Hippocampal formation (tissue), 2 donors: ENCODE measurements at places on chromosomes 13 and 19.

- DNase-seq = no peak
Observed at GRCh38 chr19:7561325-7561724, 25.8 kb downstream of the PNPLA6 start.

DNA sequence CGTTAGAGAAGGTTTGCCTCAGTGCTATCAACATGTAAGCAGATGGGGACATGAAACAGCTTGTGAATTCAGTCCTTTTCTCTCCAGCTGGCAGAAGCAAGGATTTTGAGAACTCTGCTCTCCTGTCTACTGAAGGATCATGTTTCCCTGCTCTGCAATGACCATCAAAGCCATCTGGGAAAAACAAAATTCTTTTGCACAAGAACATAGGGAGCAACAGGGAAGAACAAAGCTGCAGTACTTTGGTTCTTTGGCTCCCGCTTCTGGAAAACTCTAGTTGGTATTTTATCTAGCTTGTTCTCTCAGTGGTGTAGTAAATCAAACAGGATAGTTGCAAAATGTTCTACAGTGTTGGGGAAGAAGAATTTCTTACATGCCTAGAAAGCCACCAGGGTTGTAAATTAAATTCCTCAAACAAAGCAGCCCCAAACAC lies 270.4 kb downstream of the ENOX1 start:
- no peak for DNase-seq

DNA sequence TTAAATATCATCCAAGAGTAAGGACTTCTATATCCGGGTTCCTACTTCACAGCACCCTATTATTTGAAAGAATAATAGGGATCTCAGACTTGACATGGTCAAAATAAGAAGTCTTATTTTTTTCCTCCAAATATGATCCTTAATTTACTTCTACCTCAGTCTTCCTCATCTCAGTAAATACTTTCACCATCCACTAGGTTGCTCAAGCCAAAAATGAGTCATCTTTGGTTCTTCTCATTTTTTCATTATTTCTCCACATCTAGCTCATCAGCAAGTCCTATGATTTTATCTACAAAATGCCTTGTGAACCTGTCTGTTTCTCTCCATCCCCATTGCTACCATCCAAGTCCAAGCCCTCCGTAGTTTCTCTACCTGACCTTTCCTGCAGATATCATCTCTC lies 121.9 kb upstream of the GJB6 start:
- DNase-seq = no peak

GRCh38 chr19:51688671-51689571 lies 4.2 kb upstream of the SPACA6 start:
- peak; percentile 97 for DNase-seq

DNA sequence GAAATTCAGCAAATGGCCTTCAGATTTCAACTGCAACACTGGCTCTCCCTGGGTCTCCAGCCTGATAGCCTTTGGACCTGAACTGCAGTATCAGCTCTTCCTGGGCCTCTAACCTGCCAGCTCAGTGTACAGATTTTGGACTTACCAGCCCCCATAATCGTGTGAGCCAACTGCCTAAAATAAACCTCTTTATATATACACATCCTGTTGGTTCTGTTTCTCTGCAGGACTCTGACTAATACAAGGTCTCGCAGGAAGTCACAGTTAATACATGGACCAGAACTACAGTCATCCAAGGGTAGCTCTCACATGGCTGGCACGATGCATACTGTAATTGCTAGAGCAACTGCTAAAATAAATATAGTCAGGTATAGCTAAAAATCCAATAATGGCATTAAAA lies 85.1 kb downstream of the KATNAL1 start:
- DNase-seq = no peak

DNA sequence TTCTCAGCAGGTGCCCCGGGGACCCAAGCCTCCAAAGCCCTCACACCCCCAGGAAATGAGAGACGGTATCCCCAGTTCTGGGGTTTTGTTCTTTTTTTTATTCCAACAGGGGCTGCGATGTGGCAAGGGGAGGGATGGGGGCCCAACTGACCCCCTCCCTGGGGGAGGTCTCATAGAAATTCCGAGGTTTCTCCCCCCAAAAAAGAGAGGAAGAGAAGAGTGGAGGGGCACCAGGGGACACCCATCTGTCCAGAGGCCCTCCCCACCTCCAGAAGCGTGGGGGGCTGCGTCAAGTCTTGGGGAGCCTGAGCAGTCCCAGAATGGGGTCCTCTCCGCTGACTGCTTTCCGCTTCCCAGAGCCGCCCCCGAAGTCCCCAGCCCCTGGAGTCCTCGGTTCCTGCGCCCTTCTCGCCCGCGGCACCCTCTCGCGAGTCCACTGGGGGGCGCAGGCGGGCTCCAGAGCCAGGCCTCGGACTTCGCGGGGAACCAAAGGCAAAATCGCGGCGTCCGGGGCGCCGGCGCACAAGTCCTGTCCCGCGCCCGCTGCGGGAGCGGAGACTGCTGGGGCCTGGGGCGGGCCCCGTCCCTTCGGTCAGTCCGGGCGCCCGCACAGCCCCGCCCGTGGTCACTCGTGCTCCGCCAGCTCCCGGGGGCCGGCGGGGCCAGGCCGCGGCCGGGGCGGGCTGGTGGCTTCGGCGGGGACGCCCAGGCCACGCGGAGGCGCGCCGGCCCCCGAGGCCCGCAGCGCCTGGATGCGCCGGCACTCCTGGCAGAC lies 4.4 kb upstream of the ATP1A3 start:
- no peak for DNase-seq

DNA sequence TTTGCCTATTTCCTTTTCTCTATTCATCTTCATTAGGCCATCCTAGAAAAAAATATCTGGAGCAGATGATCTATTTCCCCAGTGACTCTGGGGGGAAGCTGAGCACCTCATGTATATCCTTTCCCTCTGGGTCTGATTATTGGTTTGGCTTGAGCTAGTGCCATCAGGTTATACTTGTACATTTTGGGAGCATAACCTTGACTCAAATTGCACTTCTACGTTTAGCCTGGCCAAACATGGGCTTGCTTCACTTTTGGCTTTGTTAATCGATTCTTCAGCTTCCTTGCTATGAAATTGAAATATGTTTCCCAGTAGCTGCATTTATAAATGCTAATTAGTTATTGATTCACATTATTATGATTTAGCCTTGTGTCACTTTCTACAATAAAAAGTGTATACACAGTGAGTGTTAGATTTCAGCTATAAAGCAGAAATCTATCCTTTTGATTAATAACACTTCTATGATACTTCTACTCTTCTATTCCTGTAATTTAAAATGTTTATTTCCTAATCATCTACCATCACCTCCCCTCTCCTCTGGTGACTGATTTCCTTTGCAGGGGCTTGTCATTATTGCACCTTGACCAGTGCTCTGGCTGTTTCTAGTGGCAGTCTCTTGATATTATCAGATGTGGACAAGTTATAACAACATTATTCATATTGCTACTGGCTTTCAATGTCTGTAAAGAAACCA lies 37.3 kb downstream of the TNFSF11 start:
- no peak for DNase-seq

DNA sequence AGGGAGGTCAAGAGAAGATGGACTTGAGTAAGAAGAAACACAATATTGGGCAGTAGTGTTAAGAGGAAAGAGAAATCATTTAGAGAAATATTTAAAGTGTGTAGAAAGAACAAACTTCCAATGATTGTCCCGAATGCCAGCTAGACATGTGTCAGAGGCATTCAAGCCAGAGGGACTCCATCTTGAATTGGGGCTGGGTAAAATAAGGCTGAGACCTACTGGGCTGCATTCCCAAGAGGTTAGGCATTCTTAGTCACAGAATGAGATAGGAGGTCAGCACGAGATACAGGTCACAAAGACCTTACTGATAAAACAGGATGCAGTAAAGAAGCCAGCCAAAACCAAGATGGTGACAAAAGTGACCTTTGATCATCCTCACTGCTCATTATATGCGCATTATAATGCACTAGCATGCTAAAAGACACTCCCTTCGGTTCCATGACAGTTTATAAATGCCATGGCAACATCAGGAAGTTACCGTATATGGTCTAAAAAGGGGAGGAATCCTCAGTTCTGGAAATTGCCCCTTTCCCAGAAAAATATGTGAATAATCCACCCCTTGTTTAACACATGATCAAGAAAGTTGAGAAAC lies 127.0 kb upstream of the IPO5 start:
- no peak for DNase-seq

DNA sequence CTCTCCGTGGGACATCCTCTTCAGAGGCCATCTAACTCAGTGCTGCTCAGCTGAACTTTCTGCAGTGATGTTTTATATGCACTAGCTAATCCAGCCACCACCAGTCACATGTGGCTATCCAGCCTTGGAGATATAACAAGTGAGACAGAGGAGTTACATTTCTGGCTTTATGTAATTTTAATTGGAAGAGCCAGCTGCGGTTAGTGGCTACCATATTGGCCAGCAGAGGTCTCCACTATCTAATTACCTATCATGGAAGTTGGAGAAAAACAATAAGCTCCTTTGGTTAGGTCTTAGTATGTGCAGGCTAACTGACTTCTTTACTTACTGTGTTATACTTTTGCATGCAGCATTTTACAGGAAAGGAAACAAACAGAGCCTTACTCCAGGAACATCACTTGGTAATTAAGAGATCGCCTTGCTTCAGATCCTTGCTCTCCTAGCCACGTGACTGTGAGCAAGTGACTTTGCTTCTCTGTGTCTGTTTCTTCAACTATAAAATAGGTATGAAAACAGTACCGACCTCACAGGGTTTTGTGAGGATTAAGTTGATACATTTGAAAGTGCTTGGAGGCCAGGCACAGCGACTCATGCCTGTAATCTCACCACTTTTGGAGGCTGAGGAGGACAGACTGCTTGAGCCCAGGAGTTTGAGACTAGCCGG lies 1.6 kb upstream of the KLK10 start:
- DNase-seq = peak; percentile 30

DNA sequence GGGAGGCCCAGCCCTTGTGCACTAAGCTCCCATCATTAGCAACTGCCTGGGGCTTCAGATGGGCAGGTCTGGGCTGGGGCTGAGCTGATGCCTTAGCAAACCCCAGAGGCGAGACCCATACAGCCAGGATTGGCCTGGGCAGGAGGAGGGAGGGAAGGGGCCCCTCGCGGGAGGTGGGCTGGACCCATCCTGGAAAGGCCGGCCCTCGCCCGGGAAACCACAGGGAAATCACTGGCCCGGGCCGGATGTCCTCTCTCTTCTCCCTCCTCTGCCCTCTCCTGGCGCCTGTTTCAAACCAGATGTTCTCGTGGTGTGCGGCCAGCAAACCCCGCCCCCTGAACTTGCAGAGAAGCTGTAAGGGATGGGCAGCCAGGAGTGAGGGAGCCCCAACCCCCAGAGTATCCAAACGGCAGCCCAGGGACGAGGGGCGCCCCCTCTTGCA lies 43.1 kb downstream of the TMEM255B start:
- no peak for DNase-seq

GRCh38 chr13:114230117-114230516 lies 4.6 kb upstream of the CDC16 start:
- DNase-seq = no peak

DNA sequence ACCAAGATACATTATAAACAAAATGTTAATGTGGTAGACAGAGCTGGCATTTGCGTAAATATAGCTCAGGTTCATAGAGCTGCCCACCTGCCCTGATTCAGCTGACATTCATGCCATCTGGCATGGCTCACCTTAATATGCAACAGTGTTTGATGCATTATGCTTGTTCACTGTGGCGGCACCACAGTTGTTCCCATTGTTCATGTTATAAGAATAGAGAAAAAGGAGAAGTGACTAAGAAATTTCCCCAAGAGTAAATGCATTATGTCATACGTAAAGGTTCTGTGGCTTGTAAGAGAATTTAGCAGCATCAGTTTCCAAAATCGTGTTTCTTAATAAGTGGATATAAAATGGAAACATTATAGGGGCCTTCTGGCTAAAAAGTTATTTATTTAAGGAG lies 4.5 kb downstream of the CCNA1 start:
- DNase-seq = no peak

- DNase-seq = no peak
Observed at GRCh38 chr13:40316301-40316700, 350.1 kb downstream of the FOXO1 start.

DNA sequence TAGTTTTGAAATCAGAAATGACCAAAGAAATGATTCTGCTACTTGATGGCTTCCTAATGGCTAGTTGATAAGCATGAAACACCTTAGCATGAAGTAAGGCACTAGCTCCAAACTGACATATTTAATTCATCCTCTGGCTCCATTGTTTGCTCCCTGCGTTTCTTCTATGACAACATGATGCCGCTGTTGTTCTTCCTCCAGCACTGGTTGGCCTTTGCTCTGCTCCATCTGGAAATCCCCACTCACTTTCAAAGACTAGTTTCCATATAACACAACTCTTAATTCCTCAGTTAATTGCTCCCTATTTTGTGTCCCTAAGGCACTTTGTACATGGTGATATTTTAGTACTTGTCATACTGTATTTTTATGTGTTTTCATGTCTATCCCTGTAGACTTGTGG lies 151.6 kb downstream of the GPC6 start:
- no peak for DNase-seq

DNA sequence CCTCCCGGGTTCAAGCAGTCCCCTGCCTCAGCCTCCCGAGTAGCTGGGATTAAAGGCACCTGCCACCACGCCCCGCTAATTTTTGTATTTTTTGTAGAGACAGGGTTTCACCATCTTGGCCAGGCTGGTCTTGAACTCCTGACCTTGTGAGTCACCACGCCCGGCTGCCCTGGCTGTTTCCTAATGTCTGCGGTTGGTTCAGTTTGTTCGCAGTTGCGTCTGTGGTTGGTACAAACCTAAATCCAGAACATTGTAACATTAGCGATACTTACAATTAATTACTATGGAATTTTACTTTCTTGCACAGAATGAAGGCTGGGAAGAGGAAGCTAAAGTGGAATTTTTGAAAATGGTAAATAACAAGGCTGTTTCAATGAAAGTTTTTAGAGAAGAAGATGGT lies 38.1 kb downstream of the RNF17 start:
- DNase-seq = no peak

- no peak for DNase-seq
Observed at GRCh38 chr19:10981252-10981895, 20.5 kb downstream of the SMARCA4 start.

DNA sequence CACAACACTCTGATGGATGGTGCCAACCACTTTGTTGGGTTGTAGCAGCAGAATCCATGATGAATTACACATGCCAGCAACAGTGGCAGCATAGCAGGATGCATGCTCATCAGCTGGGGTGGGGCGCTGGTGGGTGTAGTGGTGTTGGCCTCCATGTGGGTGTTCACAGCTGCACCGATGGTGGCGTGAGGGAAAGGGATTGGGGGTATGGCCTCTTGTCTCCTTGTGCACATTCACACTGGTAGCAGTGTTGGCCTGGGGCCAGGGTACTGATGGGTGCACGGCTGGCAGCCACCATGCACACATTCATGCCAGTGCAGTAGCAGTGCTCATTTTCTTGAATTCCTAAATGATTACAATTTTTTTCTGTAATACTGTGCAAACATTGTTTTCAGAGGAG lies 2748.8 kb upstream of the PCDH20 start:
- no peak for DNase-seq

DNA sequence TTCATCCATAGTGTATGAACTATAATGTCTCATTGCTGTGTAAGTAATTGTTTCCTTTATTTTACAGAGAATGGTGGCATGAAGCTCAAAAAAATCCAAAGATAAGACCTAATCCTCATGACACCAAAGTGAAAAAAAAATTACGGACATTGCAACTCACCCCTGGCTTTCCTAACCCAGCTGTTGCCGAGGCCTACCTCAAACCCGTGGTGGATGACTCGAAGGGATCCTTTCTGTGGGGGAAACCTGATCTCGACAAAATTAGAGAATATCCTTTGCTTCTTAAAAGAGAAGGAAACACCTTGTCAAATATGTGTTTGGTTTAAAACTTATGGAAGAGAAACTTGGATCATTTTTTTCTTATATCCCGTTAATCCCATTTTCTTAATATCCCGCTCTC lies 26.3 kb downstream of the ERCC5 start:
- no peak for DNase-seq

GRCh38 chr13:111551204-111551820 lies 230.9 kb downstream of the TEX29 start:
- no peak for DNase-seq
